Vagina (tissue), 2 donors: ENCODE measurements at places on chromosomes 4 and X. TPM values are rescaled to one million over a fixed set of nuclear protein-coding genes. Genes with fewer than 3 reads are reported as not detected.

- DNase-seq, result no peak
- H3K27ac ChIP-seq, result no peak overlapping the region
- H3K4me1 ChIP-seq, result no peaks in the 10 kb centered on the region
- no peaks in the 10 kb centered on the region for H3K36me3 ChIP-seq
These were observed 88.9 kb downstream of the RS1 start for GRCh38 chrX:18582910-18583493.

DNA sequence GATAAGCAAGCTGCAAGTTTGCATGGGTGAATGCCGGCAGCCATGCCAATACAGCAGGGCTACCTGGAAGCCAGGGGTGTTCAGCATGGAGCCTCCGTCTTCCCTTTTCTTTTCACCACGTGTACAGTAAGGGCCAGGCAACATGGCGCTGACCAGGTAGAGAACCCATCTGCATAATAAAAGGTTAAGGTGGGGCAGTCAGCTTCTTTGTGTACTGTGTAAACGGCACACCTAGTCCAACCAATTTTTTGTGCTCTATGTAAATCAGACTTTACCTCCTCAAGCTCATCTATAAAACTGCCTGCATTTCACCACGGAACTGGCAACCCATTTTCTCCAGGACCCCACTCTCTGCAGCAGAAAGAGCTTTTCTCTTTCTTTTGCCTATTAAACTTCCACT, 286.8 kb upstream of the VCX3A start:
- H3K27ac ChIP-seq, result no peak overlapping the region
- H3K4me3 ChIP-seq, result no peak overlapping the region
- H3K27me3 ChIP-seq, result no peaks in the 10 kb centered on the region
- no peaks in the 10 kb centered on the region for H3K36me3 ChIP-seq

The CLTRN gene
- not detected for total RNA-seq

DNA sequence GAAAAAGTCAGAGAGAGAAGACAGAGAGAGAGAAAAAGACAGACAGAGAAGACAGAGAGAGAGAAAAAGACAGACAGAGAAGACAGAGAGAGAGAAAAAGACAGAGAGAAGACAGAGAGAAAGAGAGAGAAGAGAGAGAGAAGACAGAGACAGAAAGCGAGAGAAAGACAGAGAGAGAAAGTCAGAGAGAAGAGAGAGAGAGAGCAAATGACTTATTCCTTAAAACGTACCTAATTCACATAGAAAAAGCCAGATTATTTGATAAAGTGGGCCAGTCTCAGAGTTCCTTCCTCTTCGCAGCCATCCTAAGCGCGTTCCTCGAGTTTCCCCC, 7.4 kb upstream of the SHOX start:
- H3K4me1 ChIP-seq, result peaks cover 7% of the 10 kb centered on the region
- DNase-seq, result no peak
- no peak overlapping the region for H3K4me3 ChIP-seq

DNA sequence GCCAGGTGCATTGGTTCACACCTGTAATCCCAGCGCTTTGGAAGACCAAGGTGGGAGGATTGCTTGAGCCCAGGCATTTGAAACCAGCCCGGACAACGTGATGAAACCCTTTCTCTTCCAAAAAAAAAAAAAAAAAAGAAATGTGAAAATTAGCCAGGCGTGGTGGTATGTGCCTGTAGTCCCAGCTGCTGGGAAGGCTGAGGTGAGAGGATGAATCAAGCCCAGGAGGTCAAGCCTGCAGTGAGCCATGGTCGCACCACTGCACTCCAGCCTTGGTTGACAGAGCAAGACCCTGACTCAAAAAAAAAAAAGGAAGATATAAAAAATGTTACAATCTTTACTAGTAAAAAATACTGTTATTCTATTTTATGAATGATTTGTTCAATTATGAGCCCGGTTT, 5.9 kb downstream of the FAM199X start:
- no peaks in the 10 kb centered on the region for H3K36me3 ChIP-seq
- H3K4me3 ChIP-seq, result no peak overlapping the region
- DNase-seq, result no peak
- H3K27ac ChIP-seq, result no peak overlapping the region
- H3K4me1 ChIP-seq, result peaks cover 18% of the 10 kb centered on the region

DNA sequence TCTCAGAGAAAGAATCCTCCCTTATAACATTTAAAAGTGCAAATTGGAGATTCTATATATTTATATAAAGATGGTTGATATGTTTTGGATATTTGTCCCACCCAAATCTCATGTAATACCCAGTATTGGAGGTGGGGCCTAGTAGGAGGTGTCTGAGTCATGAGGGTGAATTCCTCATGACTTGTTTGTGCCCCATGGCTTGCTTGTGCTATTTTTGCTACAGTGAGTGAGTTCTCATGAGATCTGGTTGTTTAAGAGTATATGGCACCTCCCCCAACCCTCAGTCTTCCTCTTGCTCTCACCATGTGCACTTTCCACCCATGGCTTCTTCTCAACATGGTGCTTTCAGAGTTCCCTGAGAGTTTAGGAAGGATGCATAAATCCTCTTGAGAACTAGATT, 9.5 kb upstream of the ANKRD50 start:
- H3K27ac ChIP-seq, result no peak overlapping the region
- no peaks in the 10 kb centered on the region for H3K4me1 ChIP-seq
- no peaks in the 10 kb centered on the region for H3K36me3 ChIP-seq
- H3K27me3 ChIP-seq, result no peaks in the 10 kb centered on the region
- DNase-seq, result no peak

DNA sequence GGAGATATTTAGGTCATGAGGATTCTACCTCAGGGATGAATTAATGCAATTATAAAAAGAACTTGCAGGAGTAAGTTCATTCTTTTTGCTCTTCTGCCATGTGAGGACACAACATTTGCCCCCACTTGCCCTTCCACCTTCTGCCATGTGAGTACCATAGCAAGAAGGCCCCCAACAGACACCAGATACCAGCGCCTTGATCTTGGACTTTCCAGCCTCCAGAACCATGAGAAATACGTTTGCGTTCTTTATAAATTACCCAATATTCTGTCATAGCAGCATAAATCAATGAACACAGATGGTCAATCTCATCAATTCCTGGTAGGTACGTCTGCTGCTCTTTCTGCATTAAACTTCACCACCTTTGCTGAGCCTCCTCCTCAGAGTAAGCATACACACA, 5.7 kb upstream of the SEPSECS start:
- H3K27me3 ChIP-seq, result no peaks in the 10 kb centered on the region
- H3K4me1 ChIP-seq, result peaks cover 12% of the 10 kb centered on the region
- no peaks in the 10 kb centered on the region for H3K36me3 ChIP-seq
- no peak overlapping the region for H3K27ac ChIP-seq

The KCTD8 gene
- total RNA-seq, result not detected

DNA sequence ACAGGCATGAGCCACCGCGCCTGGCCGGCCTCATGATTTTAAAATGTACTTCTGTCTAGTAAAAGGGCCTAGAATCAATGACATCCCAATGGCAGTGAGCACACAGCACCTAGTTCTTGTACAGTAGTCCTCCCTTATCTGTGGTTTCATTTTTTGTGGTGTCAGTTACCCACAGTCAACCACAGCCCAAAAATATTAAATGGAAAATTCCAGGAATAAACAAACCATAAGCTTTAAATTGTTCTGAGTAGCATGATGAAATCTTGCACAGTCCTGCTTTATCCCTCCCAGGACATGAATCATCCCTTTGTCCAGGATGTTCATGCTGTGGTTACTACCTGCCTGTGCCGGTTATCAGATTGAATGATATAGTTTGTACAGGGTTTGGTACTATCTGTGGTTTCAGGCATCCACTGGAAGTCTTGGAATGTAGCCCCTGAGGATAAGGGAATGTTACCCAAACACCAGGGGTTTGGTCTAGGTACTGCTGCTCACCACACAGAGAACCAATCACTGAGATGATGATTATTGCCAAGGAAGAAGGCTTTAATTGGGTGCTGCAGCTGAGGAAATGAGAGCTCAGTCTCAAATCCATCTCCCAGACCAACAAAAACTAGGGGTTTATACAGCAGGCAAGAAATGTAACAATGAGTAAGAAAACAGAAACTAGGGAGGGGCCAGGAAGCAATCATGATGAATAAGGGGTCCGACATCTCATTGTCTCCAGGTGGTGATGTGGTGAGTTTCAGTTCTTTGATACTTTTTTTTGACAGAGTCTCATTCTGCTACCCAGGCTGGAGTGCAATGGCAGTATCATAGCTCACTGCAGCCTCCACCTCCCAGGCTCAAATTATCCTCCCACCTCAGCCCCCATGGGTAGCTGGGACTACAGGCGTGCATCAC, 16.2 kb upstream of the FHL1 start:
- H3K27me3 ChIP-seq, result no peaks in the 10 kb centered on the region
- H3K4me3 ChIP-seq, result no peak overlapping the region
- no peak for DNase-seq
- no peak overlapping the region for H3K27ac ChIP-seq

The DDIT4L gene
- total RNA-seq, result 5.4 TPM

DNA sequence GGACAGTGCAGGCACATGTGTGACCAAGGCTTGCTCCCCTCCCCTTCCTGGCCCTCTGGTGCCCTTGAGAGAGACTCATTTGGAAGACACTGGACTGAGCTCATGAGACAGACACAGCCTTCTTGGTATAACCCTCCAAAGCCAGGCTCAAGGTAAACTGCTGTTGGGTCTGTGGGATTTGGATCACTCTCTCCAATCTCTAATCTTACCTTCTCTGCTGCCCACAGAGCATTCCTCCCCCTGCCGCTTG, 105.0 kb upstream of the MAMLD1 start:
- H3K4me1 ChIP-seq, result no peaks in the 10 kb centered on the region
- peak; percentile 71 for DNase-seq
- no peak overlapping the region for H3K27ac ChIP-seq
- no peak overlapping the region for H3K4me3 ChIP-seq

- H3K4me1 ChIP-seq, result peaks cover 43% of the 10 kb centered on the region
- no peak for DNase-seq
- no peak overlapping the region for H3K4me3 ChIP-seq
- H3K36me3 ChIP-seq, result no peaks in the 10 kb centered on the region
- H3K27ac ChIP-seq, result no peak overlapping the region
These were observed 2.9 kb downstream of the LAMTOR3 start for GRCh38 chr4:99891351-99891750.

DNA sequence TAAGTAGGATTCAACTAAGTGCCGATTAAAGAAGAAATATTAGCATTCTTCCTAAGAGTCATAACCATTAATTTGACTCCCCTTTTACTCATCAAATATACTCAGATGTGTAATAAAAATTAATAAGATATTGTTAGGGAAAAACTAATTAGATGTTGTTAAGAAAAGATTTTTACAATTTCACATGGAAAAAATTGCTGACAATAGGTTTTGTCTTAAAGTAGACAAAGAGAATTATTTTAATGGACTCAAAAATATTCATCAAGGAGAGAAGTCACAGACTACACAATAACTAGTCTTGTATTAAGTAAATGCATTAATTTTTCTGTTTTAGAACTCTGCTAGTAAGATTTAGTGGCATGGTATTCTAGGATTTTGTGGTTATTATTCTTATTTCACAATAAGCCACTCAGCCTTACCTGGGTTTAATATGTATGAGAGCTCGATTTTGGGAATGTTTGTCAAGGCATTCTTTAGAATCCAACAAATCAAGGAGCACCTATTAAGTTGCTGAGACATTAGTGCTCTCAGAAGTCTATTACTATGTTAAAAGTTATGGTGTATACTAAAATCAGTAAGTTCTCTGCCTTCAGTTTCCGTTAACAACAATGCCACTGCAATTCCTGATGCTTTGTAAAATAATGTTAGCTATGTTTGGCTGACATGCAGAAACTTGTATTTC, 110.2 kb upstream of the UGT8 start:
- no peak overlapping the region for H3K27ac ChIP-seq
- H3K36me3 ChIP-seq, result no peaks in the 10 kb centered on the region
- no peaks in the 10 kb centered on the region for H3K4me1 ChIP-seq
- no peak for DNase-seq

DNA sequence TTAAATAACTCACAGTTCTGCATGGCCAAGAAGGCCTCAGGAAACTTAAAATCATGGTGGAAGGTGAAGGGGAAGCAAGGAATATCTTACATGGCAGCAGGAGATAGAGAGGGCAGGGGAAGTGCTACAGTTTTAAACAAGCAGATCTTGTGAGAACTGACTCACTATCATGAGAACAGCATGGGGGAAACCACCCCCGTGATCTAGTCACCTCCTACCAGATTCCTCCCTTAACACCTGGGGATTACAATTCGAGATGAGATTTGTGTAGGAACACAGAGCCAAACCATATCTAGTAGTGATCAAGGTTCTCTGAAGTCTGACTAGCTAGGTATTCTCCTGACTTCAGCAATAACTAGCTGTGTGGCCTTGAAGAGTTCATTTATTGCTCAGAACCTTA, 56.0 kb downstream of the BANK1 start:
- no peak for DNase-seq
- H3K4me3 ChIP-seq, result no peak overlapping the region
- H3K4me1 ChIP-seq, result no peaks in the 10 kb centered on the region
- no peak overlapping the region for H3K27ac ChIP-seq
- no peaks in the 10 kb centered on the region for H3K36me3 ChIP-seq

GRCh38 chr4:33467291-33467690, 2747.1 kb downstream of the PCDH7 start:
- H3K4me3 ChIP-seq, result no peak overlapping the region
- no peaks in the 10 kb centered on the region for H3K36me3 ChIP-seq
- DNase-seq, result no peak
- H3K27me3 ChIP-seq, result no peaks in the 10 kb centered on the region
- no peaks in the 10 kb centered on the region for H3K4me1 ChIP-seq

DNA sequence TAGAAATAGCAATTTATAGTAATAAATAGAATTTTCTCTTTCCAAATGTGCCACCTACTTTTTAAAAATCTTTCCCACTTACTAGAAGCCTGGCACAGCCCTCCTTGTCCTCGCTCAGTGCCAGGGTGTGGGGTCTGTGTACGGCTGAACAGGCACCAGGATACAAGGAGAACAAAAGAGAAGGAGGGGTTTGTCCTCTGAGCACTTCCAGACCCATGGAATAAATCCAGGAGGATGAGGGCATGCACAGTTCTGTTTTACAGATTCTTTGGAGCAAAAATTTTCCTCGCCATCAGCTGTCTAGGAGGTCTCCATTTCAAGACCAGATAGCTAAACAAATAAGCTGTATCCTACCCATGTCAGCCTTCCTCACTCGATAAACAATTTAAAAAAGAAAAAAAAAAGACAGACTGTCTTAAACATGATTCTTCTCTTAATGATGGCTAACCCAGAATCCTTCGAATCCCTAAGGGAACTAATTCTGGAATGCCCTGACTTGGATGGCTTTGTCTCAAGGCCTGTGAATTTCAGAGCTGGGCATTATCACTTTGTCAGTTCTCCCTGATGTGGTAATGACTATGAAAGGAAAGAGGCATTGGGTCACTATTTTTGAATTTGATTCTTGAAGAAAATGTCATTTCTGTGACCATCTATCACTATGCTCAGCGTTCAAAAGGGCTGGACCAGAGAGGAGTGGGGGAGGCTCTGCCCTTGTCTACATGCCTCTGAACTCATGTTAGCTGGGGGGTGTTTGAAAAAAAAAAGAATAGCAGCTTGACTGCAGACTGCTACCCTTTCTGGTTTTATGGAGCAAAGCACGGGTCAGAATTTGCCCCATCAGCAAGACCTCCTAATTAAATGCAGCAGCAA, 151.0 kb downstream of the DCTD start:
- no peaks in the 10 kb centered on the region for H3K36me3 ChIP-seq
- no peaks in the 10 kb centered on the region for H3K4me1 ChIP-seq
- DNase-seq, result no peak
- no peaks in the 10 kb centered on the region for H3K27me3 ChIP-seq
